ENCODE measurements at places on chromosomes 16 and 17. TPM values are rescaled to one million over a fixed set of nuclear protein-coding genes. Genes with fewer than 3 reads are reported as not detected.

Gene KREMEN2
- total RNA-seq: not detected

DNA sequence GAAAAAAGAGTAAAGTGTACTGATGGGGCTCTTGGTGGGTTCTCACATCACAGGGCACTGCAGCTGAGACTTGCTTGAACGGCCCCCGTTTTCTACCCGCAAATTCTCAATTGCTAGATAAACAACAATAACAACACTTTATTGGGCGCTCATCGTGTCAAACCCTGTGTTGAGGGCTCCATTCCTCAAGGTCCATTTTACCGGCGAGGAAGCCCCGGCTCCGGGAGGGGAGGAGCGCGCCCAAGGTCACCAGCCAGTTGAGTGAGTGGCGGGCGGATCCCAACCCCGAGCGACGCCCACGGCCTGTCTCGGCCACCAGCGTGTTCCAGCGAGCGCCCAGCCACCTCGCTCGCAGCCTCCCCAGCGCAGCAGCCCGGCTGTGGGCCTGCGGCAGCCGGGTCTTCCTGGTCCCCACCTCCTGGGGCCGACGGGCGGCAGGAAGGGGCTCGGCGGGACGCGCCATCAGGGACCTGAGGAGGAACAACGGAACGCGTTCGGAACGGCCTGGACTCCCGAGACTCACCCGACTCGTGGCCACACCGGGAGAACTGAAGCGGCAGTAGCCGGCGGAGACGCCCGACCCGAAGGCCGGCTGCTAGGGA lies 373 bp downstream of the CMC2 start:
- H3K27ac ChIP-seq: peak overlapping the region; percentile 99
- peak overlapping the region; percentile 92 for H3K4me3 ChIP-seq
- no peaks in the 10 kb centered on the region for H3K27me3 ChIP-seq
- H3K36me3 ChIP-seq: no peaks in the 10 kb centered on the region
- H3K4me1 ChIP-seq: peaks cover 13% of the 10 kb centered on the region
- peak; percentile 80 for DNase-seq

GRCh38 chr17:42268236-42268635 lies 8.0 kb downstream of the STAT5B start:
- no peaks in the 10 kb centered on the region for H3K4me1 ChIP-seq
- no peak overlapping the region for H3K27ac ChIP-seq
- no peaks in the 10 kb centered on the region for H3K36me3 ChIP-seq
- no peak overlapping the region for H3K4me3 ChIP-seq

Gene SLC7A5
- 54.7 TPM for total RNA-seq

DNA sequence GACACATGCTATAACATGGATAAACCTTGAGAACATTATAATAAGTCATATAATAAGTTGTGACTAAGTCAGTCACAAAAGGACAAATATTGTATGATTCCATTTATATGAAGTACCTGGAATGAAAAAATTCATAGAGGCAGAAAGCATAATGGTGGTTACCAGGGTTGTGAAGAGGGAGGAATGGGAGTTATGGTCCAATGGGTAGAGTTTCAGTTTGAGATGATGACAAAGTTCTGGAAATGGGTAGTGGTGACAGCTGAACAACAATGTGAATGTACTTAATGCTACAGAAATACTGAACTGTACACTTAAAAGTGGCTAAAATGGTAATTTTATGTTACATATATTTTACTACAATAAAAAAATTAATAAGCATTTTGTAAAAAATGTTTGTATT lies 49.7 kb downstream of the MYO1D start:
- H3K36me3 ChIP-seq: no peaks in the 10 kb centered on the region
- H3K27ac ChIP-seq: no peak overlapping the region
- H3K4me1 ChIP-seq: peaks cover 27% of the 10 kb centered on the region
- DNase-seq: no peak
- H3K4me3 ChIP-seq: no peak overlapping the region

DNA sequence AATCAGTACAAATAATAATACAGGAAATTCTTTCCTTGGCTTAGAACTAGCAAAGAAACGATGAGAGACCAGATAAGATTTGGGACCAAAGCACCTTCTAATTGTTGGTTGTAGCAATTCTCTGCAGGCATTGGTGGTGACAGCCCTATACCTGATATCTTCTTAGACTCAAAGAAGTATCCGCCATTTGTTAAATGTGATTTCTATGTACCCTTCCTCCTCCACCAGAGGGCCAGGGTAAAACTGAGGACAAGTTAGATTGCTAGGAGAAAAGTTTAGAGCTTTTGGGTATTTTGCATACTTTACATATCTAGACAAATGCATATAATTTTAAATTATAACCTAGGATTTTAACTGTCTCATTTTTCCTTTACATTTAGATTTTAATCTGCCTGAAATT lies 304.3 kb downstream of the HS3ST4 start:
- H3K36me3 ChIP-seq: no peaks in the 10 kb centered on the region
- H3K4me3 ChIP-seq: no peak overlapping the region
- DNase-seq: no peak
- H3K27ac ChIP-seq: no peak overlapping the region
